Esophagus mucosa (tissue), 1 donor: ENCODE measurements at places on chromosomes 7 and 10. TPM values are rescaled to one million over a fixed set of nuclear protein-coding genes. Genes with fewer than 3 reads are reported as not detected.

GRCh38 chr7:41659539-41659938, 43.4 kb downstream of the INHBA start:
- no peak for ATAC-seq

- ATAC-seq, result no peak
These were observed 3.2 kb downstream of the MRPL43 start for GRCh38 chr10:100983868-100984671.

- no peak for ATAC-seq
These were observed 559.7 kb upstream of the ZWINT start for GRCh38 chr10:56920601-56921261.

- no peak for ATAC-seq
These were observed 1.0 kb downstream of the STX1A start for GRCh38 chr7:73718438-73718881.

GRCh38 chr10:102135956-102136526, 3.2 kb downstream of the PPRC1 start:
- peak; percentile 2 for ATAC-seq

- ATAC-seq, result no peak
These were observed 4.4 kb downstream of the MYL7 start for GRCh38 chr7:44136731-44137130.

- ATAC-seq, result no peak
These were observed 3.6 kb downstream of the MICU1 start for GRCh38 chr10:72622271-72622670.

GRCh38 chr7:28976022-28976421, 17.9 kb upstream of the TRIL start:
- no peak for ATAC-seq

GRCh38 chr7:158614700-158615099, 27.1 kb upstream of the PTPRN2 start:
- ATAC-seq, result no peak

DNA sequence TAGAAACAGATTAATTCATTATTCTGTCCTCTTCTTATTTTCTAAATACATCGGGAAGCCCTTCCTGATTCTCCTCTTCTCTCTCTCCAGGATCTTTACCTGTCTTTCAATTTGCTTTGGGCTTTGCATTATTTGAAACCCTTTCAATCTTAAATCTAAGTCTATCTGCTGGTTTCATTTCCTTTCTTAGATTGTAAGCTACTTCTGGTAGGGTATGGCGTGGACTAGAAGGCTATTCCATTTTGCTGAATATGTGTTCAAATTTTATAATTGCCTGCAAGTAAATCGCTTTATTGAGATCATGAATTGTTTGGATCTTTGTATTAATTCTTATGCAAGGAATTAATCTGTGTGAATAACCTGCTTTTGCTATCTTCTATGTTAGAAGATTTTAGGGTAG, 11.1 kb downstream of the STAM start:
- ATAC-seq, result no peak

DNA sequence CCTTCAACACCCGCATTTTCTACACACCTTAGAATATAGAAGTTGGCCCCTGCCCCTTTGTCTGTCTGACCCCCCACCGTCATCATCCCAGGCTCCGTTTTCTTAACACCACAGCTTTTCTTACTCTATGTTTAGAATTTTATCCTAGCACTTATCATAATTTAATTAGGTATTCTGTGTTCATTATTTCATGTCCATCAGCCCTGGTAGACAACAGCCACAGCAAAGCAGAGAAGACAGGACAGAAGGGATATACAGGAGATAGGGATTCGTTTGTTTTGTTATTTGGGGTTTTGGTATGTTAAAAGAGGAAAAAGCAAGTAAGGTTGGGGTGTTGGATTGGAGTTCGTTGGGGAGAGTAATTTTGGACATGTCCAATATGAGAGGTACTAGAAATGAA, 48.8 kb downstream of the ITGA8 start:
- ATAC-seq, result no peak

- no peak for ATAC-seq
These were observed 3.4 kb downstream of the TCF7L2 start for GRCh38 chr10:112953174-112954159.

DNA sequence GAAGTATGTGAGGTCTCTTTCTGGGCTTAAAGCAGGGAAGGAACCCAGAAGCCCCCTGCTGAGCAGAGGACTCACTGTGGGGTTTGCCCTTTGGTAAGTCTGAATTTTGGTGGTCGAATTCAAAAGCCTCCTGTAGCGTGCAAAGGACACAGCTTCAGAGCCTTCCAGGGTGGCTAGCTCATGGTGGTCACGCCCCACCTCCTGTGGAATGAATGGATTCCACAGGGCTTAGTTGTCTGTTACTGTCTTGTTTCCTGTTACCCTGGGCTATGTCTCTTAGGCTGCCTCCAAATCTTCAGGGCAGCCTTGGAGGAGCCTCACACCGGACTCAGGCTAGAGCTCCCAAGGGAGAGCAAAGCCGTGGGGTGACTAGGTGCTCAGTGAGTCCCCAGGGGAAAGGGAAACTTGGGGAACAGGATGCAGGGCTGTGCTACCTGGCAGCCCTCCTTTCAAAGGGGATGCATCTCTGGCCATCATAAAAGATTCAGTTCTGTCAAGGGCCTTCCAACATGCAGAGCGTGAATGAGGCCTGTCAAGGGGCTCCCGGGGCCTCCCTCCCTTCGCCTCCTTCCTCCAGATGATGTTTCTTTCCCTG, 211.7 kb downstream of the CCSER2 start:
- ATAC-seq, result no peak

DNA sequence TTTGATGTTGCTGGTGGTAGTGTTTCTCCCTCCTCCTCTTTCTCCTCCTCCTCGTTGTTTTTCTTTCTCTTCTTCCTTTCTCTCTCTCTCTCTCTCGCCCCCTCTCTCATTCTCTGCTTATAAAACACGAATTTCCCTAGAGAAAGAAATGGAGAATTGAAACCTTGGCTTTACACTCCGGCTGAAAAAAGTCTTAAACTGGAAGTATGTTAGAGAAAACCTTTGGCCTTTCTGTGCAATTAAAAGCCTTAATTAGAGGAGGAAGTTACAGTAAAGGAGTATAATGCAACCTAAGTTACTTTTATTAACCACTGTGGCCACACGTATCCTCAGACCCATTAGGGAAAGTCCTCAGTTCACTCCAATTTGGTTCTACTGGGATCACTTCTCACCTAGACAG, 501.7 kb upstream of the SORCS1 start:
- ATAC-seq, result no peak

- no peak for ATAC-seq
These were observed 102.4 kb downstream of the CFTR start for GRCh38 chr7:117582219-117582704.

- no peak for ATAC-seq
These were observed 12.7 kb downstream of the TASOR2 start for GRCh38 chr10:5697342-5697741.

DNA sequence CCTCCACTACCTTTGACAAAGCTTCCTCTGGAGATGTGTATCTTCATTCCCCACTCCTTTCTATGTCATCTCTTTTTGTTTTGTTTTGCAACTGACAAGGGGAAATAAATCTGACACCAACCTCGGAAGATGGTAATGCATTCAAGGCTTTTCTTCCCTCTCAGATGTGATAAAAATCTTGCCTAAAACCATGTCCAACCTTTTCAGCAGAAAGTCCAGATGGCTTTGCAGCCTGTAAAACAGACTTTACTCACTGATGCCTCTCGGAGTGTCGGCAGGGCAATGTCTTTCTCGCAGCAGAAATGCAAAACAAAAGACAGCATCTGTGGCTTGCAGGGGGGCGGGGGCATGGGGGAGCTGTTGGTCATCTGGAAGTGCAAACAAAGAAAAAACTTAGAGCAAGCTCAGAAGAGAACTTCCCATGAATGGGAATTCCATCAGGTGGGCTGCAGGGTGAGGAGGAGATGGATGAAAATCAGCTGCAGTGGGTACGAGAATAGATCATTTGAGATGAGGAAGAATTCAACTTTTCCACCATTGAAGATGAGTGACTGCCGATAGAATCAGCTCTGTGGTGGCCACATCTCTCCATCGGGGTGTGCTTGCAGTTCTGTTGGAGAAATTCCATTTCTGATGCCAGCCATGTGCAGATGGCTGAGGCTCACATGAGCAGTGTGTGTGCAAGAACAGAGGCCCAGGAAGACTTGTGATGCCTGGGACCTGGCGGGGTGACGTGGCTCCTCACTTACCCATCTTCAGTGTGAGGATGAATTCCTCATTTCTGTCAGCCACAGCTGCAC, 237.7 kb downstream of the WDR37 start:
- ATAC-seq, result no peak

GRCh38 chr10:29630205-29631048, 4.3 kb downstream of the SVIL start:
- ATAC-seq, result peak; percentile 87

GRCh38 chr7:148153616-148154284, 436.8 kb upstream of the C7orf33 start:
- ATAC-seq, result no peak

- ATAC-seq, result no peak
These were observed 268.1 kb downstream of the CAMK1D start for GRCh38 chr10:12617191-12618175.

DNA sequence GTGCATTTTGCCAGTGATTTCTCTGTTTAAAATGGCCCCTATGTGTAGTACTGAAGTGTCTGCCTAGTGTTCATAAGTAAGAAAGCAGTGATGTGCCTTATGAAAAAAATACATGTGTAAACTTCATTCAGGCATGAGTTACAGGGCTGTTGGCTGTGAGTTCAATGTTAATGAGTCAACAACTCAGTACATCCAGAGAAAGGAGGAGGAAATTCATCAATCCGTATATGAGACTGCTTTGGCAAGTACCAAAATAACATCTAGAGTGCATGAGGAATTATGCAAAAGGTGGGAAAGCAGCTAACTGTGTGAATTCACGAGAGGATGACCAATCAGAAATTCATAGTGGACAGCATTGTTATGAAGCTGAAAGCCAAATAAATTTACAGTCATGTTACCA, 255.6 kb downstream of the ZEB1 start:
- no peak for ATAC-seq

GRCh38 chr10:11691319-11691755, 50.8 kb upstream of the ECHDC3 start:
- ATAC-seq, result no peak

DNA sequence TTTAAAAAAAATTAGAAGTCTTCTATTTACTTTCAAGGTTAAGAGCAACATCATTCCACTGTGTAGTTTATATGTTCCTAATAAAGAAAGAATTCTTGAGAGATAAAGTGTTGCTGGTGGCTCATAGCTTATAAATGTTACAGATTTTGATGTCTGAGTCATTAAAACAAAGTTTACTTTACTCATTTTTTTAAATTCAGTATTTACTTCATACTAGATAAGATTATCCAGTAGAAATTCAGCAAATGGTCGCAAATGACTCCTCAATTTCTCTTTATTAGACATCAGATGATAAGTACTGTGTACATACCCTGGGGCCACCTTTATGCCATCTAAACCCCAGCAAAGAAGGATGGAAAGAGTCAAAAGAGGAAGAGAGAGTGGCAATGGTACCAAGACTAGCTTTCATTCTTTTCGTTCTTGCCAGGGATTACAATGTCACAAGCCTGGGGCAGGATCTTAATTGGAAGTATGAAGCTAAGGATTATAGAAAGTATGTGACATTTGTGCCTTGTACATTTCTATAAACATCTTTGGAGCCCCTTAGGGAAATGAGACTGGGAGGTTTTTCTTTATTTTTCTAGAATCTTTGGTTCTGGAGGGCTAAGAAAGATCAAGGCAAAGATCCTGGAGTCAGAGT, 206.1 kb downstream of the CHRM2 start:
- ATAC-seq, result no peak

GRCh38 chr7:137020351-137020750, 151.9 kb downstream of the CHRM2 start:
- no peak for ATAC-seq

DNA sequence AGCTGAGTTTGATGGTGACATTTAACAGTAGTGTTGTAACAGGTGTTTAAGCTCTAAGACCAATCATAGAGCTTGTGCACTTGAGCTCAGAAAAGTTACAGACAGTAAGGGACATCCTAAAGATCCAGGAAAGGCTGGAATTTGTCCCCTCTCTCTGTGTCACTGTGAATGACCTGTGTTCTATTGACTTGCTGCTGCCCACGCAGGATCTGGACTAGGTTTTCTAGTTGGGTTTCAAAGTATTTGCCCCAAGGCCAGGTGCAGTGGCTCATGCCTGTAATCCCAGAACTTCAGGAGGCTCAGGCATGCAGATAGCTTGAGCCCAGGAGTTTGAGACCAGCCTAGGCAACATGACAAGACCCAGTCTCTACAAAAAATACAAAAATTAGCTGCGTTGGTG, 17.1 kb downstream of the AOC1 start:
- ATAC-seq, result no peak

- no peak for ATAC-seq
These were observed 31.1 kb downstream of the NET1 start for GRCh38 chr10:5443429-5443828.

- ATAC-seq, result no peak
These were observed 106.5 kb upstream of the ANK3 start for GRCh38 chr10:60496181-60496580.

DNA sequence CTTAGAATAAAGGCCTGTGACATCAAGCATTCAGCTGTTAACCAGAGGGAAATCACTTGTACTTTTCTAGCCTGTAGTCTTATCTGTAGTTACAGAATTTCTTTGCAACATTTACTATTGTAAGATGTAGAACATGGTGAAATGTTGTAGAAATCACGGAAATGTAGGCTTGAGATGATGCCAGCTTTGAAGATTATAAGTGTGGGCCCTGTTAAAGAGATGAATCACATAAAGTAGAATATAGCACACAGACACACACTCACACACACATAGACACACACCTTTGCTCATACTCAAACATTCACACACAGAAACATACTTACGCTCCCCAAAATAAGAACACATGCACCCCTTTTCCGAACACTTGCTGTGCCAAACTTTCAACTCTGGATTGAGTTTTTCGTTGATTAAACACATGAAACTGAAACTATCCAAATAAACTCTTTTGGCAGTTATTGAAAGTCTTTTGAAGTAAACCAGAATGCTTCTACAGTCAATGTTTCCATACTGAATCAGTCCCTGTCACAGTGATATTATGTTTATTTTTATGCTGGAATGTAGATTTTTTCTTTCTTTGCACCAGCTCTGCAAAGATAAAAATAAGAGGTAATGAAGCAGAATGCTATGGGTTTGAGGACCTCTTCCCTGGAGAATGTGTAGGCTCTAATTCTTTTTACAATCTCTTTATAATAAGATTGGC, 230.3 kb upstream of the MEOX2 start:
- no peak for ATAC-seq

Gene PCBD1
- total RNA-seq, result 45.8 TPM

Gene TUBAL3
- total RNA-seq, result 0.12 TPM

Gene JAZF1
- total RNA-seq, result 3.1 TPM

Gene ASZ1
- total RNA-seq, result not detected

Gene FAM180A
- 0.68 TPM for total RNA-seq

Gene UNCX
- total RNA-seq, result not detected

Gene AKR1C4
- total RNA-seq, result not detected

Gene STK31
- total RNA-seq, result 0.16 TPM

Gene TAS2R41
- not detected for total RNA-seq

Gene AEBP1
- 6.7 TPM for total RNA-seq

Gene CPA2
- not detected for total RNA-seq

Gene NYAP1
- total RNA-seq, result 0.16 TPM

Gene CEP41
- 4.8 TPM for total RNA-seq

Gene CHCHD2
- 387 TPM for total RNA-seq

Gene PALD1
- 4.6 TPM for total RNA-seq

Gene OR2A12
- not detected for total RNA-seq

Gene LRIT1
- total RNA-seq, result not detected

Gene RAB18
- total RNA-seq, result 99.5 TPM

Gene OPN4
- not detected for total RNA-seq

Gene PNLIPRP1
- not detected for total RNA-seq

Gene BUD31
- total RNA-seq, result 98.9 TPM

Gene SUN3
- total RNA-seq, result not detected

Gene RPEL1
- total RNA-seq, result not detected
